Inflammatory macrophage treated with lipopolysaccharide for 1 hour (primary cell): ENCODE measurements at places on chromosomes 1 and 21.

- no peak for DNase-seq
Observed at GRCh38 chr1:150992626-150993025, 10.5 kb downstream of the ANXA9 start.

- DNase-seq, result peak; percentile 37
Observed at GRCh38 chr1:248243204-248243603, 12.0 kb downstream of the OR2M4 start.

- DNase-seq, result no peak
Observed at GRCh38 chr1:208997726-208998312, 585.7 kb upstream of the CAMK1G start.

DNA sequence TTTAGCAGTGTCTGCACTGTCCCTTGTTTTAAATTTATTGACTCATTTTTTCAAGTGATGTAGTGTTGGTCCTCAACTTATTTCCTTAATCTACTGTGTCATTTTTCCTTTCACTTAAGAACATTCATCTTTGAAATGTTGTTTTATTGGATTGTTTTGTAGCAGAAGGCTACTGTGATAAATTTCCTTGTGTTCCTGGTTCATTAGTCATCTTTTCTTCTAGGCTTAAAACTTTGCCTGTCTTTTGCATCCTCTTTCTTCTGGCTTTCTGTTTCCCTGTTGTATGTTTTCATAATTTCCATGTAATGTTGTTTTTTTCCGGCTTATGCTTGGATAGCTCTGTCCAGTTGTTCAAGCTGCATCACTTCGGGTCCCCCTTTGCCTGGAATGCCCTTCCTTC is 61.9 kb downstream of the UBE2T start:
- no peak for DNase-seq

- DNase-seq, result no peak
Observed at GRCh38 chr1:238606457-238606856, 715.7 kb upstream of the ZP4 start.

DNA sequence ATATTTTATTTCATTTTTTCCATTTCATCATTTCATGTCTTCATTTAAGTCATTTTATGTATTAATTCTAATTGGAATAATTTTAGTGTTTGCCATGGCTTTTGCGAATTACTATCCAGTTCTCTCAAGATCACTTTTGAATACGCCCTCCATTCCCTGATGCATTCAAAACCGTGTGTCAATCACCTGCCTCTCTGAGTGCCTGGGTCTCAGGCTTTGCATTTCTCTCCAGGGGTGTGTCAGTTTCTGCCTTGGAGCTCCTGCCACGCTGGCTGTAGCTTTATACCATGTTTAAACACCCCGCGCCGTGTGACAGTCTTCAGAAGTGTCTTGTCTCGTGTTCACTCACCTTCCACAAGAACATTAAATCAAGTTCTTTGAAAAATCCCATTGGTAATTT is 7.4 kb upstream of the DNMT3L start:
- no peak for DNase-seq

DNA sequence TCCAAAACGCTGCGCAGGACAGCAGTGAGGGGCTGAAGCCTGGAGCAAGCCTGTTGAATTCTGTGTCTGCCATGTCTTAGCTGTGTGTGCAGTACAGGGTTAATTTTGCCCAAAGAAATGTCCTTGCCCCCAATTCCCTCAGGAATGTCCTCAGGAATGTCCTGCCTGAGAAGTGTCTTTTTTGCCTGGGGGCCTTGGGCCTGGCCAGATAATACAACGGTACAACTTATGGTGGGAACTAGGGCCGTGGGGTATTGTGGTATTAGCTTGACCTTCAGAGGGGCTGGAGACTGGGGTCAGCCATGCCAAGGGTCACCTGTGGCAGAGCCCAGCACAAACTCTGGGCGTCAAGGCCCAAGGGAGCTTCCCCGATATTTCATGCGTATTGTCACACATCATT is 107.7 kb downstream of the AJAP1 start:
- no peak for DNase-seq

DNA sequence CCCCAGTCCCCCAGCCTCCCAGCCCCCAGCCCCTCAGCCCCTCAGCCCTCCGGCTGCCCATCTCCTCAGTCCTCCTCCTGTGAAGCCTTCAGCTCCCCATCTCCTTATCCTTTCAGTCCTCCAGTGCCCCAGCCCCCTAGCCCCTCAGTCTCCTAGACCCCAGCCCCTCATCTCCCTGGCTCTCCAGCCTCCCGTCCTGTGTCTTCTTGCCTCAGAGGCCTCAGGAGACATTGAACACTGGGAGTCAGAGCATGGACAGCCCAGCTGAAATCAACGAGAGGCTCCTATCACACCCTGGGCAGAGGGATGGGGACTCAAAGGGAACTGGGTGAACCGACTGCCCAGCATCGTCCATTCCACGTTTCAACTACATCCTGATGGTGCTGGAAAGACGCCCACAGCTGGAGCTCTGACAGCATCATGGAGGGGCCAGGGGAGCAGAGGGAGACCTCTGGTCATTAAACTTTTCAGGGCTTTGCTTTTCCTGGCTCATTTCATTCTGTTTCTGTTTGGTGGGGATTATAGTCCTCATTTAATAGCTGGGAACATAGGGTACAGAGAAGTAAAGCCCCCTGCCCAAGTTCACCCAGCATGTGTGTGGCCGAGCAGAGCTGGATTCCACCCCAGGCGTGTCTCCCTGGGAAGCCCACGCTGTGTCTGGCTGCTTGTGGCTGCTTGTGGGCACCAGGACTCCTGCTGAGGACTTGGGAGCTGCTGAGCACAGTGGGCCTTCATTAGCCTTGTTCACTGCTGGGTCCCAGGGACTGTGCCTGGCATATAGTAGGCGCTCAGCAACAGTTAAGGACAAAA is 396.7 kb downstream of the PTPRU start:
- DNase-seq, result no peak

DNA sequence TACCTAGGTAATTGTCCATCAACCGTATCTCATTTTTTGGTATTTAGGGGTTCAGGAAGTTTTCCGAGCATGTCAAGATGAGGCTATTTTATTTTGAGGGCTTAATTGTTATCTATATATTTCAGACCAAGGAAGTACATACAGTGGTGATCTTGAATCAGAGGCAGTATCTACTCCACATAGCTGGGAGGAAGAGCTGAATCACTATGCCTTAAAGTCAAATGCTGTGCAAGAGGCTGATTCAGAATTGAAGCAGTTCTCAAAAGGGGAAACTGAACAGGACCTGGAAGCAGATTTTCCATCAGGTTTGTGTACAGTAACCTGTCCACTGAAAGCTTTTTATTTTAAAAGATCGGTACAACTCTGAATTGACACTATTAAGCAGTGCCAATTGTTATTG is 130.2 kb downstream of the ZMYM4 start:
- no peak for DNase-seq

- DNase-seq, result no peak
Observed at GRCh38 chr1:201108614-201109013, 3.6 kb downstream of the CACNA1S start.

- no peak for DNase-seq
Observed at GRCh38 chr1:79896140-79896539, 889.6 kb upstream of the ADGRL4 start.

DNA sequence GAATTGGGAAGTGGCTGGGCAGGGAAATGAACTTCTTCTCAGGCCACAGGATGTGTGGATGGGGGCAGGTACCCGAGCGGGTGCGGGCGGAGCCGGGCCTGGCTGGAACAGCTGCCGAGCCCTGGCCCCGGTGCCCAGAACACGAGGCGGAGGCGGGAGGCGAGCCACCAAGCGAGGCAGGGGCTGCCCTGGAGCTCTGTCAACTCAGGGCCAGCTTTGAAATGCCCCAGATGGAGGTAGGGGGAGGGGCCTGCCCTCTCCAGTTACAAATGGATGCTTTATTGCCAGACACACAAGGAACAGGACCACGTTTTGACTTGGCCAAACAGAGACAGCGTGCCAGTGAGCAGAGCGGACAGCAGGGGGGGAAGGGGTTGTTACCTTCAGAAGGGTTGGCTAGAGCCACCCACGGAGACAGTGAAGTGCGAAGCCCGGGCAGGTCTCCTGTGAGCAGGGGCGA is 240.4 kb downstream of the SDCCAG8 start:
- no peak for DNase-seq

DNA sequence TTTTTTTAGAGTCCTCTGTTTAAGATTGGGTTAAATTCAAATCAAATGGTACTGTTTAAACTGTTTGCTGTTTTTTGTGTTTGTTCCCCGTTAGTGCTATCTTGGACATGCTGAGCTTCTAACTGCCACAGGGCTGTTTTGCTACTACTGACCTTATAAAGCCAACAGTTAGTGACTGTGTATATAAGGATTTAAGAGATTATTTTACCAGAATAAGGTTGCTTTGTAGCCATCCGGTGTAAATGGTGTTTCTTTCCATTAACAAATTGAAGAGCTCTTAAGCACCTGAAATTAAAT is 37.0 kb downstream of the ZNF281 start:
- no peak for DNase-seq
